Type B pancreatic cell (in vitro differentiated cells): ENCODE measurements at places on chromosomes 5 and 9.

- H3K27me3 ChIP-seq: no peaks in the 10 kb centered on the region
- H3K36me3 ChIP-seq: no peaks in the 10 kb centered on the region
- DNase-seq: no peak
- peaks cover 12% of the 10 kb centered on the region for H3K4me1 ChIP-seq
- no peak overlapping the region for H3K27ac ChIP-seq
- no peak overlapping the region for H3K4me3 ChIP-seq
Observed at GRCh38 chr5:103472265-103472664, 90.3 kb downstream of the NUDT12 start.

GRCh38 chr9:115746496-115746895 is 407.1 kb upstream of the PAPPA start:
- no peak for DNase-seq
- H3K36me3 ChIP-seq: no peaks in the 10 kb centered on the region
- no peak overlapping the region for H3K4me3 ChIP-seq
- H3K27me3 ChIP-seq: peaks cover 3% of the 10 kb centered on the region
- H3K27ac ChIP-seq: no peak overlapping the region
- peaks cover 14% of the 10 kb centered on the region for H3K4me1 ChIP-seq

GRCh38 chr5:171311322-171312077 is 2.5 kb downstream of the TLX3 start:
- no peak overlapping the region for H3K27ac ChIP-seq
- peaks cover 87% of the 10 kb centered on the region for H3K27me3 ChIP-seq

DNA sequence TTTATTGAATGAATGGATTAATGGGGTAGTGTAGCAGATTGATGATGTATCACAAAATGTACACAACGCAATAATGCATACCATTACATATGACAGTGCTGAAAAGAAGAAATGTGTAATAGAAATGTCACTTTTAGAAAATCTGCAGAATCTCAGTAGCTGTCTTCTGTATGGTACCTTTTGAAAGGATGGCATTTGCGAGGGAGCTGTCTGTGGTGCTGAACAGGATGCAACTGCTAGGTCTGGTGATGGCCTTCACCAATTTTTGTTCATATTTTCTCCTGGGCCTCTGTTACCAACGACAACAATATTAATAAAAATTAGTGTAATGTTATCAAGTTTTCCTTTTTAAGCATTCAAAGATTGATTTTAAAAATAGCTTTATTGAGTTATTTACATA is 36.2 kb upstream of the OTULIN start:
- no peaks in the 10 kb centered on the region for H3K4me1 ChIP-seq
- no peak for DNase-seq
- no peak overlapping the region for H3K27ac ChIP-seq
- H3K36me3 ChIP-seq: no peaks in the 10 kb centered on the region
- H3K27me3 ChIP-seq: no peaks in the 10 kb centered on the region

DNA sequence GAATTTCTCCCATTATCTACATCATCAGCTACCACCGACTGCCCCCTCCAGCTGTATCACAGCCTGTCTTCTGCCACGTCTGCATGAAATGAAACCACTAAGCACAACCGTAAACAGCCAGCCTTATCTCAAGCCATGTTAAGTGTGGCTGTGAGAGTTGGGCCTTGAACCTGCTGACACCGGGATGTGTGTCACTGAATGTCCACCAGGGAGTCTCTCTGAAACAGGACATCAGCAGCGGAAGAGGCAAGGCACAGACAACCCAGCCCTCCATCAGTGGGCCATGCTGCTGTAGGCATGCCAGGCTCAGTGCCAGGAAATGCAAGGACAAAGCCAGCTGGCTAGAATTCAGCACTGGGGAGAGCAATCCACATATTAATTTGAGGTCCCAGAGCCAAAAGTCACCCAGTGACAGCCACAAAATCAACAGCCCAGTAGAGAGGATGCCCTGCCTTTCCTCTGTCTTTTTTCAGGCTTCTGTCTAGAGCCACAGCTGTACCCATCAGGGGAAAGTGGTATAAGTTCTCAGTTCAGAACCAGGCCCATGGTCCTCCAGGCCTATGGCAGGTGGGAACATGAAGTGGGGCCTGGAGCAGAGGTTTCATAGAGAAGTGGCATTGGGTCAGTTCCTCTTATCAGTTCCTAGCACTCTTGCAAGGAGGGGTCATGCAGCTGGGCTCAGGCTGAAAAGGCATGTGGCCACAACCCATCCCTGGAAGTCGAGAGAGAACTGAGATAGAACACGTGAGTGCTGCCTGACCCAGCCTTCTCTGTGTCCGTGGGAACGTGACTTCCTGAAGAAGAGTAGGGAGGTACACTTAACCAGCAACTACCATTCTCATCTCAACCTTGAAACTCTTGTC is 199.4 kb downstream of the ESM1 start:
- no peaks in the 10 kb centered on the region for H3K27me3 ChIP-seq
- H3K36me3 ChIP-seq: no peaks in the 10 kb centered on the region
- H3K4me3 ChIP-seq: no peak overlapping the region
- no peaks in the 10 kb centered on the region for H3K4me1 ChIP-seq
- no peak overlapping the region for H3K27ac ChIP-seq

- H3K27me3 ChIP-seq: no peaks in the 10 kb centered on the region
- H3K27ac ChIP-seq: no peak overlapping the region
- H3K4me3 ChIP-seq: no peak overlapping the region
- H3K36me3 ChIP-seq: no peaks in the 10 kb centered on the region
- no peak for DNase-seq
Observed at GRCh38 chr5:62938927-62939326, 360.3 kb downstream of the LRRC70 start.

GRCh38 chr9:37953206-37953774 is 49.4 kb upstream of the SLC25A51 start:
- peak overlapping the region; percentile 41 for H3K27ac ChIP-seq
- no peak overlapping the region for H3K4me3 ChIP-seq
- no peaks in the 10 kb centered on the region for H3K27me3 ChIP-seq
- peaks cover 6% of the 10 kb centered on the region for H3K4me1 ChIP-seq
- no peak for DNase-seq

- peaks cover 3% of the 10 kb centered on the region for H3K27me3 ChIP-seq
- H3K4me3 ChIP-seq: no peak overlapping the region
- H3K4me1 ChIP-seq: peaks cover 31% of the 10 kb centered on the region
- H3K36me3 ChIP-seq: no peaks in the 10 kb centered on the region
- no peak for DNase-seq
- H3K27ac ChIP-seq: no peak overlapping the region
Observed at GRCh38 chr5:78744951-78745534, 96.5 kb upstream of the LHFPL2 start.

- no peak overlapping the region for H3K4me3 ChIP-seq
- no peaks in the 10 kb centered on the region for H3K4me1 ChIP-seq
- no peak overlapping the region for H3K27ac ChIP-seq
- no peaks in the 10 kb centered on the region for H3K36me3 ChIP-seq
Observed at GRCh38 chr9:3721096-3721495, 195.3 kb upstream of the RFX3 start.

- H3K4me1 ChIP-seq: peaks cover 23% of the 10 kb centered on the region
- H3K27me3 ChIP-seq: no peaks in the 10 kb centered on the region
- DNase-seq: no peak
- H3K36me3 ChIP-seq: no peaks in the 10 kb centered on the region
Observed at GRCh38 chr9:70567511-70567910, 153.1 kb upstream of the KLF9 start.

- no peaks in the 10 kb centered on the region for H3K36me3 ChIP-seq
- H3K27me3 ChIP-seq: peaks cover 3% of the 10 kb centered on the region
- H3K4me1 ChIP-seq: peaks cover 34% of the 10 kb centered on the region
- DNase-seq: no peak
Observed at GRCh38 chr9:109905472-109905871, 125.5 kb downstream of the PALM2AKAP2 start.

DNA sequence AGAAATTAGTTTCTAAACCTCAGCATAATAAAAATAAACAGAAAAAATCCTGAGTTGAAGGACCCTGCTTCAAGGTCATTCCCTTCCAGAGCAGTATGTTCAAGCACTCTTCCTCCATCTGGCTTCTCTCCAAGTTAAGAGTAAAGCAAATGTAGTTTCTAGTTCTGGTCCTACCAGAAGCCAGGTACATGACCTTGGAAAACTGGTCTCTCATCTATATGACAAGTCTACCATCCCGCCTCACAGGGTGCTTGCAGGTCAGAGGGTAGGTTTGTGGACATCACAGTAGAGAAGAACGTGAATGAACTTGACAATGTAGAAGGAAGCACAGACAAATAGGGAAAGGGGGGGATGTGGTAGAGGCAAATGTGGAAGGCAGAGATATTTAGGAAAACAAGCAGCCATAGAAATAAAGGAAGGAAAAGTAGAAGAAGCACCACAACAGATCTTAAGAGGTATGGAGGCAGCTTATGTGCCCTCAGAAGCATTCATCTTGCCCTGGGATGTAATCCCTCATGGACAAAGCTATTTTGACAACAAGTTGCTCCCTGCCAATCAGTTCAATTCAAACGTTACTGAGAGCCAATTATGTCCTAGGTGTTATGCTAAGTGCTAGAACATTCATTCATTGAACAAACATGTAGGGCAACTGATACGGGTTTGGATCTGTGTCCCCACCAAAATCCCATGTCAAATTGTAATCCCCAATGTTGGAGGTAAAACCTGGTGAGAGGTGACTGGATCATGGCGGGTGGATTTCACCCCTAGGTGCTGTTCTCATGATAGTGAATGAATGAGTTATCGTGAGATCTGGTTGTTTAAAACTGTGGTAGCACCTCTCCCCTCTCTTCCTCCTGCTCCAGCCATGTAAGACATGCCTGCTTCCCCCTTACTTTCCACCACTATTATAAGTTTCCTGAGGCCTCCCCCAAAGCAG is 23.7 kb upstream of the CTNNAL1 start:
- H3K4me3 ChIP-seq: no peak overlapping the region
- H3K4me1 ChIP-seq: no peaks in the 10 kb centered on the region
- DNase-seq: no peak
- peaks cover 43% of the 10 kb centered on the region for H3K36me3 ChIP-seq

- no peaks in the 10 kb centered on the region for H3K27me3 ChIP-seq
- no peak overlapping the region for H3K4me3 ChIP-seq
- no peak overlapping the region for H3K27ac ChIP-seq
- no peaks in the 10 kb centered on the region for H3K36me3 ChIP-seq
Observed at GRCh38 chr9:110343551-110343950, 5.9 kb upstream of the TXNDC8 start.

DNA sequence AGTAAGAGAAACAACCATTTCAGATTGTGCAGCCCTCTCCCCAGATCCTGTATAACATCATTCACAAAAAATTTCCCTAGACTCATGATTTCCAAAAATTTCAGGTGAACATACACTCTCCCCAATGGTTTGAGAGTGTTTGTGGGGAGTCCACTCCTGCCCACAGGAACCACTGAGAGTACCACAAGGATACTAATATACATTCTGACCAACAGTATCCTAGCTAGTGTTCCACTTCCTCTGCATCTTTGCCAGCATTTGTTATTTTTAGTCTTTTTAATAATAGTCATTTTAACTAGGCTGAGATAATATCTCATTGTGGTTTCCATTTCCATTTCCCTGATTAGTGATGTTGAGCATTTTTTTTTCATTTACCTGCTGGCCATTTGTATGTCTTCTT is 155.4 kb downstream of the DTWD2 start:
- no peak for DNase-seq
- H3K36me3 ChIP-seq: no peaks in the 10 kb centered on the region
- H3K4me1 ChIP-seq: no peaks in the 10 kb centered on the region
- no peak overlapping the region for H3K27ac ChIP-seq
- H3K4me3 ChIP-seq: no peak overlapping the region

DNA sequence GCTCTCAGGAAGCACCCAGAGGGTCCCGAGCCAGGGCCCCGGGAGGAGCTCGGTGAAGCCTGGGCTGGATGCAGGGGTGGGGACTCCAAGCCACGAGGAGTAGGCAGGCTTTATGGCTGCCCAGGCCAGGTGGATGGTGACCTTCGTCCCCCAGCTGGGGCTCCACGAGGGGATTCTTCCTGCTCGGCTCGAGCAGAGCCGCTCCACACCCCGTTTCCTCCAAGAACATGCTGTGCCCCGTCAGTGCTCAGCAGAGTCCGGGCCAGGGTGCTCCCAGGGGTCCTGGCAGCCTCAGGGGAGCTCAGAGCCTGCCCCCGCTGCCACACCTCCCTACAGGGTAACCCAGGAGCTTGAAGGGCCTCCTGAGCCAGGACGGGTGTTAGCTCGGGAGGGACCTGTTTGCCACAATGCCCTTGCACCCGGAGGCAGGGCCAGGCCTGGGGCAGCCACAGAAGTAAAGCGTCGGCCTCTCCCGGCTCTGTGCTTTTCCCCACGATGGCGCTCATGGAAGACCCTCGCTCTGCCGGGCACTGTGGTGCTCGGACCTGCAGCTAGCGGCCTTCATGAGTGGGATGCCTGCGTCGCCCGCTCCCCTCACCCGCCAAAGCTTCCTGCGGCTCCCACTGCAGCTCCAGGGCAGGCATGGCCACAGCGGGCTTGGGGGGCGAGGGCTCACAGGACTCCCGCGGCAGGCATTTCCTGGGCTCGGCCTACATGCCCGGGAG is 86.8 kb downstream of the KCNT1 start:
- no peak overlapping the region for H3K4me3 ChIP-seq
- H3K4me1 ChIP-seq: no peaks in the 10 kb centered on the region
- no peak overlapping the region for H3K27ac ChIP-seq

DNA sequence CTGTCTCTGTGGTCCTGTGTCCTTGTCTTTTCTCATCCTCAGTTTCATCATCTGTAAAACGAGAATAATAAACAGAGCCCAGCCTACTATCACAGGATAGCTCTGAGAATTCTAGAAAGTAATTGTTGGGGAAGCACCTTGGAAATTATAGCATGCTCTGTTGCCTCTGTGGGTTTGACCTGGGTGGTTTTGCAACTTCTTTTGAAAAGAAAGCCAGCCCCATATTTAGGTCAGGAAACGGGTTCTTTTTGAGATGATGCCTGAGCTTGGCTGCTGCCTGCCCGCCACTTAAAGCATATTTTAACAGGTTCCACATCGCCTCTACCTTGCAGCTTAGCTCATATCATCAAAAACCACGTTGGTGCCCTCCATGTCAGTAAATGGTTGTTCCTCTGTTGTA is 111.1 kb downstream of the TLR4 start:
- no peaks in the 10 kb centered on the region for H3K4me1 ChIP-seq
- no peaks in the 10 kb centered on the region for H3K36me3 ChIP-seq
- DNase-seq: no peak
- H3K27me3 ChIP-seq: peaks cover 6% of the 10 kb centered on the region
- no peak overlapping the region for H3K27ac ChIP-seq

- no peak overlapping the region for H3K27ac ChIP-seq
- DNase-seq: no peak
- H3K36me3 ChIP-seq: no peaks in the 10 kb centered on the region
- H3K4me1 ChIP-seq: peaks cover 15% of the 10 kb centered on the region
- no peaks in the 10 kb centered on the region for H3K27me3 ChIP-seq
Observed at GRCh38 chr9:35842795-35843194, 13.8 kb downstream of the TMEM8B start.

DNA sequence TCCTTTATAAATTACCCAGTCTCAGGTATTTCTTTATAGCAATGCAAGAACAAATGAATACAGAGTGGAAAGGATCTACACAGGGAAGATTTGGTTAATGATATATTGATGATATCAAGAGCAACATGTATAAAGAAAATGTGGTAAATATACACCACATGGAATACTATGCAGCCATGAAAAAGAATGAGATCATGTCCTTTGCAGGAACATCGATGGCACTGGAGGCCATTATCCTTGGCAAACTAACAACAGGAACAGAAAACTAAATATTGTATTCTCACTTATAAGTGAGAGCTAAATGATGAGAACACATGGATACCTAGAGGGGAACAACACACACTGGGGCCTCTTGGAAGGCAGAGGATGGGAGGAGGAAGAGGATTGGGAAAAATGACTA is 19.9 kb upstream of the PUM3 start:
- H3K36me3 ChIP-seq: no peaks in the 10 kb centered on the region
- H3K27ac ChIP-seq: no peak overlapping the region
- DNase-seq: no peak
- no peaks in the 10 kb centered on the region for H3K27me3 ChIP-seq
- no peak overlapping the region for H3K4me3 ChIP-seq
- H3K4me1 ChIP-seq: peaks cover 7% of the 10 kb centered on the region
